Glutamatergic neuron (in vitro differentiated cells): ENCODE measurements at places on chromosomes 1 and 21. TPM values are rescaled to one million over a fixed set of nuclear protein-coding genes. Genes with fewer than 3 reads are reported as not detected.

- DNase-seq: no peak
Observed at GRCh38 chr1:225509376-225509707, 81.5 kb upstream of the LBR start.

GRCh38 chr1:157153746-157154145, 15.6 kb upstream of the ETV3 start:
- DNase-seq: no peak

- DNase-seq: no peak
Observed at GRCh38 chr1:32411261-32411660, 17.0 kb upstream of the BSDC1 start.

DNA sequence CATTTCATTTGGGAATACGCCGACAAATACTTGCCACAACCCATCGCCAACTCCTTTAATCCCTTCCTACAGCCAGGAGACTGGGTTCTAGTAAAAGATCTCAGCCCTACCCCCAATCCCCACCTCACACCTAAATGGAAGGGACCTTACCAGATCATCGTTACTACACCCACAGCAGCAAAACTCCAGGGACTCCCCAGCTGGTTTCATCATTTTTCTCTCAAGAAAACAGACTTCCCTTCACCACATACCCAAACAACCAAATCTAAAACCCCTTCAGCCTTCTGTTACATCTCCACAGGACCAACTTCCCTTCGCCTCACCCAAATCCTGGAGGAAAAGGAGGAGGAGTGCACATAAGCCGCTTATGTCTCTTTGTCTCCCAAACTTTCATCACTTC, 23.7 kb upstream of the SLC2A5 start:
- DNase-seq: no peak

- DNase-seq: no peak
Observed at GRCh38 chr21:41951876-41952567, 1.8 kb downstream of the C2CD2 start.

DNA sequence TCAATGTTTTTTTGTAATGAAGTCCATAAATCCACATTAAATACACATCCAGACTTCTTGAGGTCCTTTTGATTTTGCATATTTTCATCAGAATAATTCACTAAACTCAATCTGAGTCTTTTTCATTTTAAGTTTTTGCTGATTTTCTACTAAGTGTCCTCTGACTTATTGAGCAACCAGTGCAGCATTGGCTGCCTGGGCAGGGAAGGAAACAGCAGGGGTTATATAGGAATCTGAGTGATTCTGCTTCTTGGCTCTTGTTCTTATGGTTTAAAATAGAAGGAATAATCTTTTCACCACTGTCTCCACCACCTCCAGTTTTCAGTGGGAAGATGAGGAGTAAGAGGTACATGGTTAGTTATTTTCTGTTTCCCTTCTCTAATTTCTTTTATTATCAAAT, 88.4 kb downstream of the ST6GALNAC5 start:
- no peak for DNase-seq

GRCh38 chr1:218447010-218447689, 102.0 kb downstream of the TGFB2 start:
- no peak for DNase-seq

GRCh38 chr1:178513278-178513983, 522 bp downstream of the TEX35 start:
- DNase-seq: no peak

GRCh38 chr1:91428182-91428798, 23.7 kb upstream of the HFM1 start:
- DNase-seq: no peak

DNA sequence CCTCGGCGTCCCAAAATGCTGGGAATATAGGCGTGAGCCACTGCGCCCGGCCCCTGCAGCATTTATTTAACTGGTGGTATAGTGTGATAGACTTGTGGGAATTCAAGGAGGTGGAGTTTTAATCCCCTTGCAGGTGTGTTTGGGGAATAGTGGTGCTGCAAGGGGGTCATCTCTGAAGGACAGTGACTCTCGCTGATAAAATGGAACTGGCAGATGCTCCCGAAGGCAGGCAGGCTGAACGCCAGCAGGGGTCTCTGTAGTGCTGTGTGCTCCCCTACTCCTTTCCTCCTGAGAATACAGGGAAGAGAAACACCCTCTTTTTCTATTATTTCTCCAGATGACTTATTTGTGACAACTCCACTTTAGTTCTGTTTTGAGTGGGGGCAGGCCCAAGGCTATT, 4.0 kb downstream of the OSCP1 start:
- peak; percentile 62 for DNase-seq

DNA sequence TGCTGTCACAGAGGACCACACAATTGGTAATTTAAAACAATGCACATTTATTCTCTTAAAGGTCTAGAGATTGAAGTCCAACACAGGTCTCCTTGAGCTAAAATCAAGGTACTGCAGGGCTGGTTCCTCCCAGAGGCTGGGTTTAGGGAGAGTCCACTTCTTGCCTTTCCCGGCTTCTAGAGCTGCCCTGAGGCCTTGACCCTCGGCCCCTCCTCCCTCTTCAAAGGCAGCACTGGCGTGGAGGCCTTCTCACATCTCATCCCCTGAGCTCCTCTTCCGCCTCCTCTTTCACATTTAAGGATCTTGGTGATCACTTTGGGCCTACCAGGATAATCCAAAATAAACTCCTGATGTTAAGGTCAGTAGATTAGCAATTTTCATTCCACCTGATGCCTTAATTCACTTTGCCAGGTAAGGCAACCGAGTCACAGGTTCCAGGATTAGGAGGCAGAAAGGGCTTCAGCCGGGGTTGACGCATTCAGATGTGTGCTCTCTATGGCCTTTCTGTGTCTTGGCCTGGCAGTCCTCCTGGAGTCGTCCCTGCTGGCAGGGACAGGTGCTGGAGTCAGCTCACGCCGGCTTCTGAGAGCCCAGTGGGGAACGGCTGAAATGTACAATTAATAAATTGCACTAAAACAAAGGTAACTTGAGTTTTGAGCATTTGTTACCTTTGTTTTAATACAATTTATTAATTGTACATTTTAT, 61.2 kb upstream of the ABCG1 start:
- DNase-seq: no peak

GRCh38 chr1:112044745-112045144, 55.3 kb upstream of the KCND3 start:
- DNase-seq: no peak

PROX1 gene
- total RNA-seq: 68.4 TPM

LCE1C gene
- total RNA-seq: not detected

YY1AP1 gene
- total RNA-seq: 61.1 TPM

PDE4B gene
- total RNA-seq: 7.2 TPM

TEX38 gene
- not detected for total RNA-seq
